AG04449 (cell line): ENCODE measurements at places on chromosomes 6 and 20.

DNA sequence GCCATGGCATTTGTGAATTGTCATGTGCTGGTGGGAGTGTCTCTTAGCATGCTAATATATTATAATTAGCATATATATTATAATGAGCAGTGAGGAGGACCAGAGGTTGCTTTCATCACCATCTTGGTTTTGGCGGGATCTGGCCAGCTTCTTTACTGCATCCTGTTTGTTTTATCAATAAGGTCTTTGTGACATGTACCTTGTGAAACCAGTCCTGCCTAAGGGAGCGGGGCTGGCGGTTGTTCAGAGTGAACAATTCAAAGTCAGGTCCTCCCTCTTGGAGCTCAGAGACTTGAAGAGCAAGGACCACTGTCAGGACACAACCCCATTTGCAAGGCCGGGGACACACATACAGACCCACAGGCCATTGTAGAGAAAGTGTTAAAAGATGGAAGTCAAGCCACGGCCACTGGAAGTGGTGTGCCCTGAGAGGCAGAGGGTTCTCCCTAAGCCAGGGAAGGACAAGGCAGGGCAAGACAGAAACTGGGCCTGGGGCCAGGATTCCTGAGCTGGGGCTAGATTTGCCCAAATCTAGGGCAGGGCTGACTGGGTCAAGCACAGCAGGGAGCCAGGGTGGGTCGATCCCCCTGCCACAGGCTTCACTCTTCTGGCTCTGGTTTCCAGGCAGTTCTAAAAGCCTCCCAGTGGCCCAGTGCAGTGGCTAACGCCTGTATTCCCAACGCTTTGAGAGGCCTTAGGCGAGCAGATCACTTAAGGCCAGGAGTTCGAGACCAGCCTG is 14.2 kb downstream of the SLC52A3 start:
- DNase-seq, result no peak

- no peak for DNase-seq
Measured at GRCh38 chr6:126876446-126876845, 242.0 kb upstream of the RSPO3 start.

DNA sequence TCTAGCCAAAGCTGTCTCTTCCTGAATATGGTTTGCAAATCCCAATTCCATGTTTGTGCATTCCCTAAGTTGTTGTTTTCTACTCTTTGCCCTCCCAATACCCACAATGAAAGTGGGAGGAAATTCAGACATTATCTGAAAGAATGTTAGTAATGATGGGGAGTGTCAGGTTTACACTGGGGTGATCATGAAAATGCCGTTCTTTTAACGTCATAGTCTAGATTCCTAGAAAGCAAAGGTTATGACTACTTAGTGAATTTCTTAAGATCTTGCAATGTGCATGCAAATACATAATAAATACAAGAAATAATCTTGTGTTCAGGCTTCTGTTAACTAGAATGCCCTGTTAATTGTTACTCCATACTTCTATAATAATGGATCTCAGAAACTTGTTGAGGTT is 101.0 kb downstream of the LCA5 start:
- no peak for DNase-seq

DNA sequence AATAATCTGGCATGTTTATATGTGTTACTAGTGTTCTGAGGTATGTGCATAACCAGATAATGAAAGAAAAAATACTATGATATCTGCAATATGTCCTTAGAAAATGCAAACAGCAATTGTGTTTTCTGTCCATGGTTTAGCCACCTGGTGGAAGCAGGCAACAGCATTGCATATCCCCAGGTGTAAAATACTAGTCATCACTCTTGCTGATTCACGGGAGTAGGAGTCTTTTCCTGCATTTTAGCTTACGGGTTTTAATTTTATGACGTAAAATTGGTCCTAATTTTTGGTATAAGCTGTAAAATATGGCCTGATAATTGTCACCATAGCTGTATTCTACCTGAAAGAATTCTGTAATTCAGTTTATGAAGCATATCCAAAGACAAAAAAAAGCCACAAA is 2.5 kb downstream of the RNF182 start:
- no peak for DNase-seq

DNA sequence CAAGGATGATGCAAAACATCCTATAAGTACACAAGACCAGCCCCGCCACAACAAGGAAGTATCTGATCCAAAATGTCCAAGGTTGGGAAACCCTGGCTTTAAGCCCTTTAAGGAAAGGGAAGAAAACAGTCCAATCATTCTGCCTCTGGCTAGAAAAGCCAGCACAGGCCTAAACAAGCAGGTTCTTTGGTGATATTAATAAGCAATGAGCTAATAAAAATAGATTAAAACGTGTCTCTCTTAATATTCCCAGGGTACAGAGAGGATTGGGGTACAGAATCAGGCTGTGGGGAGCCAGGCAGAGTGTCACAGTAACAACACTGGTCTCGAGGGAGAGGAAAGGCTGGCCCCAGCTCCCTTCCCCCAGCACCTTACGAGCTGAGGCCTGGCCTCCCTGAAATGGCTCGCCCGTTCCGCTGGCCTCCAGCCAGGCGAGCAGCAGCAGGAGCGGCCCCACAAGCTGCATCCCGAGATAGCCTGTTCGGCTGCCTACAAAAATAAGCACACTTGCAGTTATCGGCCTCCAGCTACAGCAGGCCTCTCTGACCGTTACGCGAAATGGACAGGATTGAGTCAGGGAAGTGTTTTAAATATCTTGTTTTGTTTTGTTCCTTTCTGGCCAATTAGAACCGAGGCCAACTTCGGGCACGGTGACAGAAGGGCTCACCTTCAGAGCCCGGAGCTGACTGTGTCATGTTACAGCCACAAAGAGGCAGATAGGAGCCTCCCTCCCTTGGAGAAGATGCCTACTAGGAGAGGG is 4.0 kb upstream of the ZMYND8 start:
- no peak for DNase-seq

- no peak for DNase-seq
Measured at GRCh38 chr20:7770046-7770445, 170.2 kb downstream of the HAO1 start.

GRCh38 chr6:11769811-11770545 is 8.6 kb downstream of the ADTRP start:
- no peak for DNase-seq

GRCh38 chr20:2775139-2775538 is 25.3 kb downstream of the CPXM1 start:
- no peak for DNase-seq

DNA sequence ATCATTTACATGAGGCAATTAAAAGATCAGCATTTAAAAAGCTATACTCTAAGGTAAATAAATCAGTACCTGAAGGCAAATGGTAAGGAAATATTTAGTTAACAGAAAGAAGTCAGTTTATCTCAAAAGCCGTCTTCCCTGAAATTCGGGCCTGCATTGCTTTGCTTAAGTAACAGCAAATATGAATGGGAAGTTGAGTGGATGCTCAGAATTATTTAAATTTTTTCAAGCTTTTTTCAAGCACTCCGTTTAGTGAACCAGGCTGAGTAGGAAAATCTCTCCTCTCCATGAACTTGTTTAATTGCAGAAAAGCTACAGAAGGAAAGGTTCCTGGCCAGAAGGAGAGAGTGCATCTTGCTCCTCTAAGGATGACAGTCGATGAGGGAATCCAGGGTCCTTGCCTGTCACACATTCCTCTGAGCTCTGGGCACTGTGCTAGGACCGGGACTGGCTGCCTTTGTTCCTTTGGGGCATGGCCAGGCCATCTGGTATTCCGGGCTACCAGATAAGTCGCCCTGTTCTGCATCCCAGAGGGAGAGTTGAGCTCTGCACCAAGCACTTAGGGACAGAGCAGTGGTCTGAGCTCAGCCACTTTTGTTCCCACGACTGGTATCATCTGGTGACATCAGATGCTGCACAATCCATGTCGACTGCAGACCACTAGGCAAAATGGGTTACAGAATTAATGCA is 77.6 kb downstream of the RIN2 start:
- DNase-seq, result no peak

DNA sequence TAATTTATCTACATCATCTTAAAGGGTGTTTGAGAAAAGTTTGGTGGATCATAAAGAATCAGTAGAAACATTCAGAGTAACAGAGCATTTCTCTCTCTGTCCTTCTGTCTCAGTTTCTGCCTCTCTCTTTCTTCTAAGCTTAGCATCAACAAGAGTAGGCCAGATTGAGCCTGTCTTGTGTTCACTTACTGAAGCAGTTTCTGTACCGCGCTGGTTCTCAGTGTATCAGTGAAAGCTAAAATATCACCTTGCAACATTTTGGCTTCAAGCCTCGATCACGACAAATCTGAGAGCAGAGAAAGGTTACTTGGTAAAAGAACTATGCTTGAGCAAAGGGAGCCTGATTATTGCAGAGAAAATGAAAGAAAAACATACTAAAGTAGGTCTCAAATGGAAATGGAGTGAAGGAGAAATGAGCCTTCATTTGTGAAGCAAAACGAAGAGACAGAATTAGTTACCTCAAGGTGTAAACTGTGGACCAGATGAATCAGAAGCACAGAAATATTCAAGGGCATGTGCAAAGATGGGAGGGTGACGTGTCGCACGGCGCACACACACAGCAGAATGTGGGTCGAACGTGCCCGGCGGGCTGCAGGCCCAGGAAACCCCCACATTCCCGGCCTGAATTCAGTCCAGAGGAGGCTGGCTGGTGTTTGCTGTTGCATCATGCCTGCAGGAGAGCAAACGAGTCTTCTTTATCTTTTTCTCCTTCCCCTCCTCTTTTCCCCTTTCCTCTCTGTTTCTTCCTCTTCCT is 509.3 kb downstream of the QKI start:
- DNase-seq, result no peak

- no peak for DNase-seq
Measured at GRCh38 chr6:122996794-122997505, 915 bp downstream of the CLVS2 start.

DNA sequence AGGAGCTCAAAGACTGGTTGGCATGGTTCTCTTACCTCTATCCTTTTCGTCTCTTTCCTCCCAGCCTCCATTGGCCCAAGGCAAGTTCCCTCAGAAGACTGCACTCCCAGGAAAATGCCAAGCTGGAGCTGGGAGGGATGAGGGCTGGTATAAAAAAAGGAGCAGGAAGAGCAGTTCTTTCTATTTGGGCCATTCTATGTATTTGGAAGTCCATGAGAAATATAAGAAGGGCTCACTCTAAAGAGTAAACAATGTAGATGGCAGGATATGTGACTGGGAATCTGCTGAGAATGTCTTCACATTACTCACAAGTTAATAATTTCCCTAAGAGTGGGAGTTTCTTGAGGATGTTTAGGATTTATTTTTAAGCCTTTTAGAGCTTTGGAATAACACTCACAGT is 36.6 kb upstream of the ADTRP start:
- peak; percentile 47 for DNase-seq

DNA sequence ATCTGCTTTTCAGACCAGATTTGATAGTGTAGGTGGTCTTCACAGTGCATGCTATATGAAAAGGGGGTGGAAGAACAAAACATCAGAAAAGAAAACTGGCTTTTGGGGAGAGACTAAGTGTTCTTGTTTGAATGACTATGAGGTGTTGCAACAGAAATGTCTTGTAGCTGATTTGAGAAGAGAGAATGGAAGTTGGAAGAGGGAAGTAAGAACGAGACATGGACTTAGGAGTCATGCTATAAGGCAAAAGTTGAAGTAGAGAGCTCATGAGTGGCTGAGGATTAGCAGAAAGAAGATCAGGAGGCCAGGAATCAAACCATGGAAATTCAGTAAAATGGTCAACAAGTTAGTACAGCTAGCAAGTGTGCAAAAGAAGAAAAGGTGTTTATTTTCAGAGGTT is 32.1 kb downstream of the FNDC1 start:
- no peak for DNase-seq

- no peak for DNase-seq
Measured at GRCh38 chr6:108052706-108053105, 21.8 kb downstream of the OSTM1 start.

DNA sequence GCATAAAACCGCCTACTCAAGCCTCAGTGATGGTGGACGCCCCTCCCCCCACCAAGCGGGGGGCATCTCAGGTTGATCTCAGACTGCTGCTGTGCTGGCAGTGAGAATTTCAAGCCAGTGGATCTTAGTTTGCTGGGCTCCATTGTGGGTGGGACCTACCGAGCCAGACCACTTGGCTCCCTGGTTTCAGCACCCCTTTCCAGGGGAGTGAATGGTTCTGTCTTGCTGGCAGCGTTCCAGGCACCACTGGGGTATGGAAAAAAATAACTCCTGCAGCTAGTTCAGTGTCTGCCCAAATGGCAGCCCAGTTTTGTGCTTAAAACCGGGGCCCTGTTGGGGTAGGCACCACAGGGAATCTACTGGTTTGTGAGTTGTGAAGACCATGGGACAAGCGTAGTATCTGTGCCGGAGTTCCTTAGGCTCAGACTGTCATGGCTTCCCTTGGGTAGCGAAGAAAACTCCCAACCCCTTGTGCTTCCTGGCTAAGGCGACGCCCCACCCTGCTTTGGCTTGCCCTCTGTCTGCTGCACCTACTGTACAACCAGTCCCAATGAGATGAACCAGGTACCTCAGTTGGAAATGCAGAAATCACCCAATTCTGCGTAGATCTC is 1334.5 kb upstream of the ADGRB3 start:
- DNase-seq, result no peak

DNA sequence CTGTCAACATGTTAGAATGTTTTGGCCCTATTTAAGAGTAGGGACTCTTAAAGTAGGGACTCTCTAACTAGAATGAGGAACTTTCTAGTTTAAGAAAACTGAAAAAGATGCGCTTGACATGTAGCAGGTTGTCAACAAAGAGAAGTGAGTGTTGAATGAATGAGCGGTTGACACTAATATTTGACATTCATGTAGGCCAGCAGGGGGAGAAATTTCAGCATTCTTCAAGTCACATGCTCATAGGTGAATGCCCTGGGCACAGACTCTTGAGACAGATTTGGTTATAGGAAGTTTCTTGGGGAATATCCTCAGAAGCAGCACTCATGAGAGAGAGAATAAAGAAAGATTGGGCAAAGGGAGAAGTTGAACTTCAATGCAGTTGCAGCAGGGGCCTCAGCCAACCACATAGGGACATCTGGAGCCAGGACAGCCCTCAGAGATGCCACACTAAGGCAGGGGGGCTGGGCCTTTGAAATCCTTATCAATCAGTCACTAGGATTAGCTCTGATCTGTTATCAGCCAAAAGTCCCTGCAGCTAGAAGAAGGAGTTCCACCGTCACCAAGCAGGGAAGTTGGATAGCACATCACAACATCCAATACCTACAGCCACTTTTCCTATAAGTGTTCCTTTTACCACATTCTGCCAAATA is 145.1 kb upstream of the FKBP1C start:
- DNase-seq, result no peak

GRCh38 chr6:93581371-93581770 is 162.0 kb upstream of the EPHA7 start:
- no peak for DNase-seq

- peak; percentile 36 for DNase-seq
Measured at GRCh38 chr6:19851241-19852089, 14.3 kb downstream of the ID4 start.

DNA sequence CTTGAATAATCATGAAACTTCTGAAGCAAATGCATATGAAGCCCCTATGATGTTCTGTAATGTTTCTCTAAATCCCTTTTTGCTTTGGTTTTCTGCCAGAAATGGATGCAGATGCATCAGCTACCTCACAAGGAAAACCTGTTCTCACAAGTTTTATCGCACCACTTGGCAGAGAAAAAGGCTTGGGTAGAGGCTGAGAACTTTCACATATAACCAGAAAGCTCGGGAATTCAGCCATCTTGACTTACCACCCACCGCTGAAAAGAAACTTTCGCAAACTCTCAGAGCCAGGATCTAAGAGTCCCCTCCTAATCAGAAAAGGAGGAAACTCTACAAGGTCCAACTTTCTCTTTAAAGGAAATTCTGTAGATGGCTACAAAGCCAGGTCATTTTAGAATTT is 36.2 kb upstream of the ADTRP start:
- no peak for DNase-seq

GRCh38 chr6:89799756-89800155 is 19.8 kb downstream of the MDN1 start:
- no peak for DNase-seq
